Effector CD8-positive, alpha-beta T cell (primary cell): ENCODE measurements at places on chromosomes 5 and 9.

DNA sequence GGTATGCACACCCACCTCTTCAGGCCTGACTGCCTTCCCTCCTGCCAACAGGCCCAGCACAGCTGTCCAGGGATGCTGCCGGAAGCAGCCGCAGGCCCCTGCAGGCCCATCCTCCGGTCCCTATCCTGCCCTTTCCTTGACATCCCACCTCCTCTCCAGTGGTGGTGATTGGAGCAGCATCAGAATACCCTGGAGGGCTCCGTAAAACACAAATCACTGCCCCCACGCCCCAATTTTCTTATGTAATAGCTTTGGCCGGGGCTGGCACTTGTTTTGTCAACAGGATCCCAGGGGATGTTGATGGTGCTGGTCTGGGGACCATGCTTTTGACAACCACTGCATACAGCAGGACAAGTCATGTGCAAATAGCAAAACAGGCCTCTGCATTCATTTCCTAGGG, 274.5 kb downstream of the GADD45G start:
- DNase-seq: no peak

DNA sequence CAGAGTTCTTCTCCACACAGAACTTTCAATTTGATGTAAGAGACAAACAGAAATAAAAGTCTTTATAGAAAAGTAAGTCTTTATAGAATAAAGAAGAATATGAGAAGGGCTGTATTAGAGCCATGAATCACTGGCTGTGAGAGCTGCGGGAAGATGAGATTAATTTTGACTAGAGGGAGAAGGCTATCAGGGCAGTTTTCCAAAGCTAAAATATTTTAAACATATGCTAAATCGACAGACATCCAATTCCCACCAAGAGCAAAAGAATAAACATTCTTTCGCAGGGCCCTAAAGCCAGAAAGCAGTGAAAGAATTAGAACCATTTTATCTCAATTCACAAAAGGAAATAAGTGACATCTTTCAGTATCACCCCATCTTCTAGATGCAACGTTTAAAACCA, 208.3 kb upstream of the MAP3K1 start:
- DNase-seq: no peak

DNA sequence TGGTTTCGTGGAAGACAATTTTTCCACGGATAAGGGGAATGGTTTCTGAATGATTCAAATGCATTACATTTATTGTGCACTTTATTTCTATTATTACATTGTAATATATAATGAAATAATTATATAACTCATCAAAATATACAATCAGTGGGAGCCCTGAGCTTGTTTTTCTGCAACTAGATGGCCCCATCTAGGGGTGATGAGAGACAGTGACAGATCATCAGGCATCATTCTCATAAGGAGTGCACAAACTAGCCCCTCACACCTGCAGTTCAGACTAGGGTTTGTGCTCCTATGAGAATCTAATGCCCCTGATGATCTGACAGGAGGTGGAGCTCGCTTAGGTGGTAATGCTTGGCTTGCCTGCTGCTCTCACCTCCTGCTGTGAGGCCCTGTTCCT, 6.4 kb downstream of the ISCA1 start:
- DNase-seq: no peak

DNA sequence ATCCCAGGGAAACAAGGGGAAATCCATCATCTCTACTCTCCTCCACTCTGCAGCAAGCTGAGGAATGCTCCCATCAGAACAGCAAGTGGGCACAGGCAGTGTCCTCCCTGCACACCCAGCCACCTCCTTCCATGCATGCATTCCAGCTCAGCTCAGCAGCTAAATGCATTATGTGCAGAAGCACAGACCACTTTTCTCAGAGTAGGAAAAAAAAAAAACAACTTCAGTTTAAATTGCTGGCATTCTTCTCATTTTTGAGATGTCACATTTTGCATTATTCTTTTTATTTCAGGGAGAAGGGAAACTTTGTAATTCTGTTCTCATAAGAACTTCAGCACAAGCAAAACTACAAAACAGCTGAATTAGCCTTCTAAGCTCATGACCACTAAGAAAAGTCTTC, 312.2 kb downstream of the SEMA5A start:
- DNase-seq: no peak

DNA sequence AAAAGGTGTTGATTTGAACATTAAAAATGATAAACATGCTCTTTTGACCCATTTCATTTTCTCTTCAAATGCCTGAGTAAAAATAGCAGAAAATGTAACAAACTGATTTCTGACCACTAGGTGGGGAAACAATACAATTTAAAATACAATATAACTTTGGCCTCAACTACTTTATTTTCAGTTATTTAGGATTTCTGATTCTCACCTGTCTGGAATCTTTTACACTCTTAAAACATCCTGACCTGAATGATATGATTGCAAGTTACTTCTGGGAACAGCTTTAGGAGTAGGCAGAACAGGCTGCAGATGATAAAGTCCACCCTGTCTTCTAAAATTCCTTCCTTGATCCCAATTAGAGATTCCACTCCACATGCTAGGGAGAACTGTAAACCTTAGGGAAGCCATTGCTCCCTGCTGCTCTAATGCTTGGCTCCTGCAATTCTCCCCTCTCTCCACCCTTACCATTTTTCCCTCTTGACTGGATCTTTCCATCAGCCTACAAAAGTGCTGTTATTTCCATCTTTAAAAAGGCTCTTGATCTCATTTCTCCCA, 70.3 kb downstream of the FYB1 start:
- no peak for DNase-seq
